Sigmoid colon (tissue), 7 donors: ENCODE measurements at places on chromosomes 16 and 17. TPM values are rescaled to one million over a fixed set of nuclear protein-coding genes. Genes with fewer than 3 reads are reported as not detected.

The NXPH3 gene
- total RNA-seq: 21.3 TPM

The GNAO1 gene
- 28.8 TPM for total RNA-seq

The SLC16A13 gene
- 0.54 TPM for total RNA-seq

The CTRB2 gene
- total RNA-seq: not detected

The ZFP3 gene
- total RNA-seq: 6.1 TPM

The NTN1 gene
- 17.2 TPM for total RNA-seq

DNA sequence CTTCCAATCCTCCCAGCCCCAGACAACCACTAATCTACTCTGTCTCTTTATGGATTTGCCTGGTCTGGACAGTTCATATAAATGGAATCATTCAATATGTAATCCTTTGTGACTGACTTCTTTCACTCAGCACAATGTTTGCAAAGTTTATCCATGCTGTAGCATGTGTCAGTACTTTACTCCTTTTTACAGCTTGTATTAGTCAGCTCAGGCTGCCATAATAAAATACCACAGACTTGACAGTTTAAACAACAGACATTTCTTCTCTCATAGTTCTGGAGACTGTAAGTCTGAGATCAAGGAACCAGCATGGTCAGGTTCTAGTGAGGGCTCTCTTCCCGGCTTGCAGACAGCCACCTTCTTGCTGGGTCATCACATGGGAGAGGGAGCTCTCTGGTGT is 41.3 kb downstream of the GPRC5B start:
- DNase-seq: peak; percentile 14

GRCh38 chr16:76796416-76796815 is 394.6 kb upstream of the MON1B start:
- no peak for DNase-seq

GRCh38 chr17:74776990-74777389 is 845 bp upstream of the NAT9 start:
- no peak for DNase-seq

- DNase-seq: no peak
Observed at GRCh38 chr17:36608794-36609497, 7.6 kb downstream of the MRM1 start.

GRCh38 chr16:86199871-86200695 is 301.1 kb downstream of the IRF8 start:
- DNase-seq: peak; percentile 96

- peak; percentile 66 for DNase-seq
Observed at GRCh38 chr16:84461413-84462295, 42.8 kb downstream of the MEAK7 start.

DNA sequence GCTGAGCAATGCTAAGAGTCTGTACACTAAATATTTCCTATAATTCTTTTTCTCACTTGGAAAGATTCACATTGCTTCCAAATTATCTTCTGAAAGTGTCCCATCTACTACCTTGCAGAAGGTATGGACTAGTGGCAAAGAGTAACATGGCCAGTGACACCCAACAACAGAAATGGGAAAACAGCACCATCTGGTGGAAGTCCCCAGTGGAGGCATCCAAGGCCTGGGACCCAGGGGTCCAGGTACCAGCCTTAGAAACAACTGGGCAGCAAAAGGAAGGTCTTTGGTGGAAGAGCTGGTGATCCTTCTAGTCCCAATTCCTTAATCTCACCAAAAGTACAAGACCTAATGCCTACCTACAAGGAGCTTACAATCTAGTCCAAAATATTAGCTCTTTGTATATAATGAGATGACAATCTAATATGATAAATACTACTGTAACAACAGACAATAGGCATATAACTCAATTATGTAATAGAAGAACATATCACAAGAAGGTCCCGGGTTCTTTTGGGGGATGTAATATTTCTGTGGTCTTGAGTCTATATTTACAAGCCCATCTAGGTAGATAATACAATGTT is 55.3 kb downstream of the SKAP1 start:
- no peak for DNase-seq

DNA sequence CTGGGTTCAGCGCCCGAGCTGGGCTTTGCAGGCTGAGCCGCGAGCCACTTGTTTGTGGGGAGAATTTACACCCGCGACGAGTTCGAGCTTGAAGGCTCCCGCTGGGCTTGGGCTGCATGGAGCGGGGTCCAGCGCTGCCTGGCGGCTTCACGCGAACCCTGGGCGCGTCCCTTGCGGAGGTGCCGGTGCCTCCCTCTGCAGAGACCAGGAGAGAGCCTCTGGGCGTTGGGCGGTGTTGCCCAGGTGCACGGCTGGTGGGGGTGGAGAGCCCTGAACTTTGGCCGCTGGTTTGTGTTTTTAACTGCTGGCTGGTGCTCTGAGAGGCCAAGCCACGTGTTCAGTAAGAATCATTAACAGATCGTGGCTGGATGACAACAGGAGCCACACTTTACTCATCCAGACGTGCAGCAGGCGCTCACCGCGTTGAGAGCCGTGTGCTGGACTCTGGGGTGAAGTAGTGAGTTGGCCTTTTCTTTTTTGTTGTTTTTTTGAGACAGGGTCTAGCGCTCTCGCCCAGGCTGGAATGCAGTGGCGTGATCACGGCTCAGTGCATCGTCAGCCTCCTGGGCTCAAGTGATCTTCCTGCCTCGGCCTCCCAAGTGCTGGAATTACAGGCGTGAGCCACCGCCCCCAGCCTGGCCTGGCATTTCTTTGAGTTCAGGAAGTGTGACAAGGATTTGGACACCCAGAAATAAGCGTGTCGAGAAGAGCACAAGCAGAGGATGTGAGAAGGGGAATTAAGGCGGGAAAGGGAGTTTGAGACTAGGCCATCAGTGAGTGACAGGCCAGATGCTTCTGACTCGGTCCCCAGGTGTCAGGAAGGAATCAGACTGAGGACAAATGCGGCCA is 827 bp downstream of the CDK10 start:
- DNase-seq: no peak

DNA sequence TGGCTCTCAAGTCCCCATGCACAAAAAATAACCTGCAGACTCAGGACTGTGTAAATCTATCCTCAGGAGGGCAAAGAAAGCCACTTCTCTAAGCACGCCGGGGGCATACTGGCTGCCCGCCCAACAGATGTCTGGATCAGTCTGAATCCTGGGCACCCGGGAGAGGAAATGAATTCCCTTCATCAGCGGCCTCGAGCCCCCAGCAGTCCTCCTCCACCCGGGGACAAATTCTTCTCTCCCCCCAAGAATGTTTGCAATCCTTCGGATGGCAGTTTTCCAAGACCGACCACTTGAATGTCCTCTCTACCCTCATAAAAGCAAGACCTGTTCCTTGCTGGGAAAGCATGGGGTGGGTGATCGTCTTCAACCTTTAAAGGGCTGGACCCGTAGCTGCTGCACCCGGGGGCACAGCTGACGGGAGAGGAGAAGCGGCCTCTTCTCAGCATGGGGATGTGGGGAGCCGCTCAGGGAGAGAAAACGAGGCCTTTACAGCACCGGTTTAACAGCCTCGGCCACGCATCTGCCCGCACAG is 9.4 kb upstream of the MAP2K3 start:
- no peak for DNase-seq

- DNase-seq: no peak
Observed at GRCh38 chr16:17205279-17206211, 265.2 kb downstream of the XYLT1 start.

DNA sequence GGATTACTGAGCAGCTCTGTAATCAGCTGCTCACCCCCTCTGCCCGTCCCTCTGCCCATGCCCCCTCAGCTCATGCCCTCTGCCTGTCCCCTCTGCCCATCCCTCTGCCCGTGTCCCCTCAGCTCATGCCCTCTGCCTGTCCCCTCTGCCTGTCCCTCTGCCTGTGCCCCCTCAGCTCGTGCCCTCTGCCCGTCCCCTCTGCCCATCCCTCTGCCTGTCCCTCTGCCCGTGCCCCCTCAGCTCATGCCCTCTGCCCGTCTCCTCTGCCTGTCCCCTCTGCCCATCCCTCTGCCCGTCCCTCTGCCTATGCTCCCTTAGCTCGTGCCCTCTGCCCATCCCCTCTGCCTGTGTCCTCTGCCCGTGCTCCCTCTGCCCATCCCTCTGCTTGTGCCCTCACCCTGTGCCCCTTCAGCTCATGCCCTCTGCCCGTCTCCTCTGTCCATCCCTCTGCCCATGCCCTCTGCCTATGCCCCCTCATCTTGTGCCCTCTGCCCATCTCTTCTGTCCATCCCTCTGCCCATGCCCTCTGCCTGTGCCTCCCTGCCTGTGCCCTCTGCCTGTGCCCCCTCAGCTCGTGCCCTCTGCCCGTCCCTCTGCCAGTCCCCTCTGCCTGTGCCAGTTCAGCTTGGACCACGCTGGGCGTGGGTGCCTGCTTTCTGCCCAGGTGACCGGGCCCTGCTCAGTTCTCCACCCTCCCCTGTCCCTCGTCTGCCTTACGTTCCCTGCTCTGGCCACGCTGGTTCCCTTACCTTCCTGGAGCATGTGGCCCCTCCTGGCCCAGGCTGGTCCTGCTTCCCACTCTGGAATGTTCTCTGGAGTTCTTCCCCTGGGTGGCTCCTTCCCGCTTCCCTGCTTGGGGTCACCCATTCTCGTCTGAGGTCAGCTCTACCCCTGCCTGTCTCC is 97.6 kb downstream of the NPIPB11 start:
- DNase-seq: peak; percentile 62

GRCh38 chr17:2230877-2231276 is 72.7 kb downstream of the SMG6 start:
- no peak for DNase-seq

DNA sequence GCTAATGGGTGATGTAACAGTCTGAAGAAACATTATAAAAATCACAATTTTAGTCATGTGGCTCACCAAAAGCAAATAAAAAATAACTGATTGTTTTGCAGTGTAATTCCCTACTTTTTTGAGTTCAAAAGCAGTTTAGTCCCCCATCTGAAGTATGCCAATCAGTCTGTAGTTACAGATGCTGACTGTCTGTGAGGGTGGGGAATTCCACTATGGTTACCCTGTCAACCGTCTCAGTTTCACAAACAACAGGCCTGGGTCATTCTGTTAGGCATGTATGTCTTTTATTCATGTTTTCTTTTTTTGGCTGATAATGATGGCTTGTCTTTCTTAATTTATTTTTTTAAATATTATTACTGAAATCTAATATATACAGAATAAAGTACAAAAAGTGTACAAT is 69.3 kb downstream of the STXBP4 start:
- DNase-seq: no peak

DNA sequence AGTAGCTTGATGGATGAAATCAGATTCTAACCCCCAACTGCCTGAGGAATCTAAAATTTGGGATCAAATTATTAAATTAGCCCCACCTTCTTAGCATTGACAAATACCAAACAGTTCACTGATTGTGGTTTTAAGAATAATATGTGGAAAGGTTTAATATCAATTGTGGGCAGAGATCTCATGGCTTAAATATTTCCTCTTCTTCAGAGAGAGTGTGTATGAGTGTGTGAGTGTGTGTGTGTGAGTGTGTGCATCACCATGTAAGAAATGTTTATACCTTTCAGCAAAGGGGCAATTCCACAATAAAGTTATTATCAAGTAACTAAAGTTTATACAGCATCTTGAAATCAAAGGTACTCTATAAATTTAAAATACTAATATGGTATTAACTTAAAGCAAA is 3.2 kb downstream of the SMURF2 start:
- no peak for DNase-seq

DNA sequence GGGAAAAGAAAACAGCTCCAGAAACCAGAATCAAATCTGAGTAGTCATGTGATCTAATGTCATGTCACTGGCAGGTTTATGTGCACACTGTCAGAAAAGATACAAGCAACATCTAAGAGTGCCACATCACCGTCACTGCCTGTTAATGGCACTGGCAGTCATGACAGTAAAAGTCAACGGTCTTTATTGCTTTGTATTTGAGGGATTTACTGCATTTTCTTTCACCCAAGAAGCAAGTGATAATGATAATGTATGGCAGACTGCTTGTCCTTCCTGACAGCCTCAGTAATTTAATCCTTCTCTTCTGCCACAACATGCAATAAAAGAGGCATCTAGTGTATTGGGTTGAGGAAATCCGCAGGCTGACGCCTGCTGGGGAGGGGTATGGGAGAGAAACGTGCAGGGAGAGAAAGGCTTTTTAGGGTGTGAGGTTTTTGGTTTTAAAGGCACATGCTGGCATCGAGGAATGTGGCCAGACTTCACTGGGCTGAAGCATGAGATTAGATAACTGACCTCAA is 92.4 kb downstream of the RPGRIP1L start:
- no peak for DNase-seq

DNA sequence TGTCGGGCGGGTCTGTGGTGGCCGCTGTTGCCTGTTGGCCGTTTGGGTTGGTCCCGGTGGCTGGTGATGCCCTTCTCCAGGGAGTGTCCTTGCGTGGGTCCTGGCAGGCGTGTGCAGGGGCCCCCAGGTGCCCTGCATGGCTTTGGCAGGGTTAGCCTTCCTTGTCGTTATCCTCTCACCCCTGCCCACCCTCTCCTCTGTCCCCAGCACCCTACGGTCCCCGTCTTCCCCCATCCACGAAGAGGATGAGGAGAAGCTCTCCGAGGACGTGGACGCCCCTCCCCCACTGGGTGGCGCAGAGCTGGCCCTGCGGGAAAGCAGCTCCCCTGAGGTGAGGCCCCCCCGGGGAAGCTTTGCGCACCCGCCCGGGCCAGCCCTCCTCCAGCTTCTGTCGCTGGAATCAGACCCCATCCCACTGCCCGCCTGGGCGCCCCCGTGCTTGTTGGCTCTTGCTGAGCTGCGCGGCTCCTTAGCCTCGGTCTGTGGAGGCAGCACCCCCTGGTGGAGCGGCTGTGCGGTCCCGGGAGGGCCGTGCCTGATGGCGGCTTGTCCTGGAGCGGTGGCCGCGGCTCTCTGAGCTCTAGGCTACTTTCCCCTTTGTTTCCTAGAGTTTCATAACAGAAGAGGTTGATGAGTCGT is 10.6 kb upstream of the NUDT16L1 start:
- DNase-seq: peak; percentile 77

DNA sequence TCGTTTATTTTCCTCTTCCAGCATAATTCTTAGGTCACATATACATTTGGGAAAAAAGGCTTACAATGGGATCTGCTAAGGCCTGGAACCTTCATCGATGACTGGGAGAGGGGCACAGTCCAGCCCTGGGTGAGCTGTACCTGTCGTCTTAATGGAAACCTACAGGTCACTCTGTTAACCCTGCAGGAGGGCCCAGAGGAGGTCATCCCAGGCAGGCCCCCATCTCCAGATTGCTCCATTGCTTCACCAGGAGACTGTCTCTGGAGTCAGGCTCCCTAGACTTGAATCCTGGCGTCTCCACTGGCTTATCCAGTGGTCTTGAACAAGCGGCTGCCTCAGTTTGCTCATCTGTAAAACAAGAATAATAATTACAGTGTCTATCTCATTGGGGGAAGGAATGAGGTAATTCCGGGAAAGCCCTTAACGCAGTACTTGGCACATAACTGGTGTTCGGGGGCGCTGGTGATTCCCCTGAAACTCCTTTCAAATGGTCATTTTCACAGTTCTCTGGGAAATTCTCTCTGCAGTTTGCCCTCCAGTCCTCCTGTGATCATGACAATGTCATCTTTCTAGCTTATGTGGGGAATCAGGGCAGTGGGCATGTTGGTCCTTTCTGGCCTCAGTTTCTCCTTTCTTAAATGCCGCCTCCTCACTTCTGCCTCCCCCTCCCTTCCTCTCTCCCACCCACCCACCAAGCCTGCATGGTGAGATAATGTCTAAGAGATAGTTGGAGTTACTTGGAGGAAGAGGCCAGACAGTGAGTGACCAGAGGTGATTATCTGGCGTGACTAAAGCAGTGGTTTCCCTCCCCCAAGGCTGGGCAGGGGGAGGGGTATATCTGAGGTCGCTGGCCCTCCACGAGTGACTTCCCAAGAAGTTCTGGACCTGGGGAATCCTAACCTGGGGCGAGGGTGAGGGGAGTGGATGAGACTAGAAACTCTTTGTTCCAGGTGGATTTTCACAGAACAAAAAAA is 31.3 kb upstream of the TAC4 start:
- no peak for DNase-seq
